ENCODE measurements at places on chromosomes 11 and 22.

- no peak for DNase-seq
Observed at GRCh38 chr22:47474895-47475294, 712.4 kb downstream of the TBC1D22A start.

DNA sequence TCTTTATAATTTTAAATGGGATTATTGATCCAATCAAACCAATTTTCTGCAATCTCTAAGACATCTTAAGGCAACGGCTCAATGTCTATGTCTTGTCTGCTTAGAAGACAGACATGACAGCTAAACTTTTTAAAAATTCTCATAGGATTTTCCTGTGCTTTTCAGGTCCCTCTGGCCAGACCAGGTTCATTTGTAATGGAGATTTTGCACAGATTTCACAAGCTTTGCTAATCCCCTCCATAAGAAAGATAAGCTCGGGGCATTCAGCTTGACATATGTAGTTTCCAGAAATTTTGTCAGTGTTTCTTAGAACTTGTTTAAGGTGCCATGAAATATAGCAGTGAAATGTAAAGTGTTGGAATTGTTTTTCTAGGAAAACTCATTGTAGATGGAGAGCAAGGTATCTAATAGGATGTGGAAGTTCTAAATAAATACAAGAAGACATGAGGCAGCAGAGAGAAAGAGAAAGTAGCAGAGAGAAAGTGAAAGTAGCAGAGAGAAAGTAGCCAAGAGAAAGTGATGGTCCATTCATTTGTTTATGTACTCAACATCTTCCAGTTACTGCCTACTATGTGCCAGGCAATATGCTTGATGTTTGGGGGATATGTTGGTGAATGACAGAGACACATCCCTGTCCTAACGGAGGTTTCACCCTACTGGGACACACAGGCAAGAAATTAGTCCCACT, 219.1 kb upstream of the ARHGAP42 start:
- DNase-seq, result no peak

- DNase-seq, result no peak
Observed at GRCh38 chr11:73931039-73931645, 19.7 kb upstream of the DNAJB13 start.

DNA sequence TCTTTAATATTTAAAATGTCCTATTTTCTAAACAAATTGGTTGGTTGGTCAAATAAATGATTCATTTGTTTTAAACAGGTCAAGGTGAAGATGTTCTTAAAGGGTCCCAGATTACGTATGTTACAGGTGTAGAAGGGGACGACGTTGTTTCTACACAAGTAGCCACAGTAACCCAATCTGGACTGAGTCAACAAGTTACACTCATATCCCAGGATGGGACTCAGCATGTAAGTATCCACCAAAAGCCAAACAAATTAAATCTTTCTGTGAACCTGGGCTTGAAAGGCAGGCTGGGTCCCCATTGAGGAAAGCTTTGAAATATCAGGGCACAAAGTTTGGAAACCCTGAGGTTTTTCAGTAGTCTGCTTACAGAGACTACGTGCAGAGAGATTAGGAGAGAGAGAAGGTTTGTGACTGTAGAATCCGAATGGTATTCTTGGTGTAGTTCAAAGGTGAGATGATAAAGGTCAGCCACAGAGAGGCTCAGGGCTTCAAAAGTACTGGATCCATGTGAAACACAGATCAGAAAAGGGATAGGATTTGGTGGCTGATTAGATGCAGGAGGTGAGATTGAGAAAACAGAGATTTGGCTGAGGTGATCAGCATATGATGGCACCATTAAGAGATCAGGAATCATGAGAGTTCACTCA, 51.7 kb downstream of the ZNF143 start:
- no peak for DNase-seq

GRCh38 chr22:29071261-29072045, 1.4 kb upstream of the KREMEN1 start:
- DNase-seq, result peak; percentile 55

GRCh38 chr22:34812631-34813030, 253.3 kb upstream of the ISX start:
- DNase-seq, result no peak

GRCh38 chr11:108727665-108728064, 62.8 kb downstream of the DDX10 start:
- DNase-seq, result no peak

GRCh38 chr22:27834364-27835185, 33.0 kb upstream of the MN1 start:
- DNase-seq, result no peak

DNA sequence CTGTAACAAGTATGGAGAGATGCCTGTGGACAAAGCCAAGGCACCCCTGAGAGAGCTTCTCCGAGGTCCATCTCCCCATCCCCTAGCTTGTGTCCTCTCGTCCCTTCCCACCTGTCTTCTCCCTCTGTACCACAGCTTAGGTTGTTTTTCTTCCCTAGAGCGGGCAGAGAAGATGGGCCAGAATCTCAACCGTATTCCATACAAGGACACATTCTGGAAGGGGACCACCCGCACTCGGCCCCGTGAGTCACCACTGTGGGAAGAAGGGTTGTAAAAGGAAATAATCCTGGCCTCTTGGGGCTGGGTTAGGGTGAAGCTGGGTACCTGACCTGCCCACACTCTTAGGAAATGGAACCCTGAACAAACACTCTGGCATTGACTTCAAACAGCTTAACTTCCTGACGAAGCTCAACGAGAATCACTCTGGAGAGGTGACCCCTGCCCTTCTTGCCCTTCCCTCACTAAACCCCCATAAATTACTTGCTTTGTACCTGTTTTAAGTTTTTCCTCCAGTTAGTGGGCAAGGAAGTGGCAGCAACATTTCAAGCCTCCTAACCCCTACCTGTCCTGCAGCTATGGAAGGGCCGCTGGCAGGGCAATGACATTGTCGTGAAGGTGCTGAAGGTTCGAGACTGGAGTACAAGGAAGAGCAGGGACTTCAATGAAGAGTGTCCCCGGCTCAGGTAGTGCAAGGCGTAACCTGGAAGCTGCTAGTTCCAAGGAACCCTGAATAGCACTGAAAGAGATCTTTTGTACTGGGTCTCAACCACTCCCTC, 3.1 kb downstream of the TAF10 start:
- no peak for DNase-seq

DNA sequence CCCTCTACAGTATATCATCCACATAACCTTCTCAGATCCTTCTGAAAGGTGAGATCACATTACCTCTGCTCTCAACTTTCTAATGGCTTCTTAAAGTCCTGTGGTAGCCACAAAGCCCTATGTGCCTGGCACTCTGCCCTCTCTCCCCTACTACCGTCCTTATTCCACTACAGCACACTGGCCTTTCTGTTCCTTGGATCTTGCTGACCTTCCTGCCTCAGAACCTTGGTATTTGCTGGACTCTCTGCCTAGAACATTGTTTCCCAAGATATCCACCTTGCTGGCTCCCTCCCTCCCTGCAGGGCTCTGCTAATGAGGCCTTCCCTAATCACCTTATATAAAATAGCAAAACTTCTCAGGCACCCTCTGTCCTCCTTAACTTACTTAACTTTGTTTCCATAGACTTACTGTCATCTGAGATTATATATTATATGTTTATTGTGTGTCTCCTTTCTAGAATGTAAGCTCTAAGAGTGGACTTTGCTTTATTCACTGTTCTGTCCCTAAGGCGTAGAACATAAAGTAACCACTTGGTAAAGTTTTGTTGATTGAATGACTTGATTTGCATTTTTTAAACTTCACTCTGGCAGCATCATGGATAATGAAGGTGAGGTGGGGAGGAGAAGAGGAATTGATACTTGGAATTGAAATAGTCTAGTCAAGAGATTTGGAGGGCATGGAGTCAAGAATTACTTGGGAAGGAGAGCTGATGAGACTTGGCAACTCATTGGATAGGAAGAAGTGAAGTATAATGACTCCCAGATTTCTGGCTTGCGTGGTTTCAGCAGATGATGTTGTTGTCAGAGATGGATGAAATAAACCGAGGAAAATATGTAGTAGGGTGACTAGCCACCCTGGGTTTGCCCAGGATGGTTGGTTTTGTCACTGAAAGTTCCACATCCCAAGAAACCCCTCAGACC, 10.5 kb downstream of the POLD3 start:
- DNase-seq, result no peak

DNA sequence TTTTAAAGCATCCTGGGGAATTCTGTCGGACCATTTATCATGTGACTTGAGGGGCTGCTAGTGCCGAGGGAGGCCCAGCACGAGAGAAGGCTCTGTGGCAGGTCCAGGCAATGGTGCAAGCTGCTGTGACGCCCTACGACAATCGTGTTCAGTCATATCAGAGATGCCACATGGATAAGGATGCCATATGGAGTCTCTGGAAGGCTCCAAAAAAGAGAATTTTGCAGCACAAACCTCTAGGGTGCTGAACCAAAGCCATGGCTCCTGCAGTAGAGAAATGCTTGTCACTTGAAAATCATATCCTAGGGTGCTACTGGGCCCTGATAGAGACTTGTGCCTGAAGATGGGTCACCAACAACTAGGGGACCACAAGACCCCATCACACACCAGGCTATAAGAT, 6.7 kb upstream of the CD6 start:
- no peak for DNase-seq

DNA sequence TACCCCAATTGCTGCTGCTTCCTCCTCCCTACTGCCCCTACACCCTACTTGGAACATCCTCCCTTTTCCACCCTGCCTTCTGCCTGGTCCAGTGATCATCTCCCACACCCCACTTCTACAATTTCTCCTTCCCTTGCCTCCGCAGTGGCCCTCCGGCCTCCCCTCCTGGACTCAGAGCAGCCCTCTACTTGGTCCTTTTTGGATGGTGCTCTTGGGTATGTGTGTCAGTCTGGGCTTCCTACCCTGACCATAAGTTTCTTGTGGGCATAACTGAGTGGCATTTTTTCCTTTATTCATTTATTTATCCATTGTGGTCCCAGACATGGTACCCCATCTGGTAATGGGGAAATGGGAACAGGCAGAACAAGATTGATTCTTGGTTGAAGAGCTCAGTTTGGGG, 111.4 kb upstream of the NAV2 start:
- no peak for DNase-seq

DNA sequence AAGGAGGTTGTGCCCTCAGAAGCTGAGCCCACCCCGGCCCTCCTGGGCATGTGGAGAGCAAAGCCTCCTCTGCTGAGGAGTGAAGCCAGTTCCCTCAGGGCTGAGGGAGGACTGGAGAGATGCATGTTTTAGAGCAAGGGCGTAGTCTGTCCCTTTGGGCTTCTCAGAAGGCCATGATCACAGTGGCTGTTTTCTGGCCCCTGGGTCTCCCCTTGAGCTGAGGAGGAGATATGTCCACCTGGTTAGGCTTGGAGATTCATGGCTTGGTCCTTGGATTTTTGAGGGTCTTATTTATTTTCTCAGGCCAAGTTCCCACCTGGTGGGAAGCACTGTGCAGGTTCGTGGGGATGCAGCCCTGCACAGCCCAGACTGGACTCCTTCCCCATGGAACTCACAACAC, 46.5 kb upstream of the THY1 start:
- DNase-seq, result no peak

- no peak for DNase-seq
Observed at GRCh38 chr22:28297504-28297903, 378.4 kb upstream of the PITPNB start.

DNA sequence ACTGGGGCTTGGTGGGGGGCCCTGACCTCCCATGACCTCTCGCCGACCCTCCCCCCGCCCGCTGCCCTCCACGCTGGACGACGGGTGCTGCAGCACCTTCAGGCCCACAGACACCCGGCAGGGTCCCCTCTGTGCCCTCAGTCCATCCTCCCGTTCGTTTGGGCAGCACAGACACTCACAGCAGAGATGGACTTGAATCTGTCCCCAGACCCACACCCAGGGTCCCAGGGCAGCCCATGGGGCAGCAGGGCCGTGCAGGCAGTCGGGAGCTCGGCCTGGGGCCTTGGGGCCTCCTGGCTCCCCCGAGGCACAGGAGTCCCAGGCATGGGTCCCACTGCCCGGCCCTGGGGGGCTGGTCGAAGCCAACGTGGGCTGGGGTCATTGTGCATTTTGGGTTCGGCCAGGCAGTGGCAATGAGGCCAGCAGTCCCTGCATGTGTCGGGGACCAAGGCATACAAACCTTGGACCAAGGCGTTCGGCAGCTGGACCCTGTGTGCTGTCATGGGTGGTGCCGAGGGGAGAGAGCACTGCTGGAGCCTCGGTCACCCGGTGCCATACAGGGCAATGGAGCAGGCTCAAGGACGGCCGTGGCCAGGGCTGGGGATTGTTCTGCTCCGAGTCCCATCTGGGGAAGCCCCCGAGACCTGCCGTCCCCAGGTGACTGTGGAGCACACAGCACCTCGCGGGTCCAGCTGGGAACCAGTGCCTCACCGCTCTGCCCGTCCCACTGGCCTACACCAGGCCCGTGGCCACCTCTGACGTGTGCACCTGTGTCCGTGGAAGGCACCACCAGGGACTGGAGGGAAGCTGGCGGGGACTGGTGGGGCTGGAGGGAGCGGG, 19.3 kb upstream of the BRSK2 start:
- no peak for DNase-seq

DNA sequence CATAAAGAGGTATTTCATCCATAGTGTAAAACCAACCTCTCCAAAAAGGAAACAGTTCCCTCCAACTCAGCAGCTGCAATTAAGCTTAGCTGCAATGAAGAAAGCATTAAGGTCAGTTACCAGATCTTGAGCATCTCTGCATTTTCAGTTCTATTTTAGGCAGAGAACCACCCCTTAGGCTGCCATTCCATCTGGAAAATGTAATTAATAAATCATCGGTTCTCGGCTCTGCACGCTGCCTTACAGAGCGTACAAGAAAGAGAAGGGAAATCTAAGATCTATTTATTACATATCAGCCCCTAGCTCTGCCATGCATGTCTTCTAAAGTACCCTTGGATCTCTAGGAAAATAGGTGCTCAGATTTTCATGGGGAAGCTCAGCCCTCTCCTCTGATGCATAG, 71.5 kb downstream of the RCN1 start:
- no peak for DNase-seq

- no peak for DNase-seq
Observed at GRCh38 chr11:128741916-128742315, 48.0 kb downstream of the FLI1 start.

DNA sequence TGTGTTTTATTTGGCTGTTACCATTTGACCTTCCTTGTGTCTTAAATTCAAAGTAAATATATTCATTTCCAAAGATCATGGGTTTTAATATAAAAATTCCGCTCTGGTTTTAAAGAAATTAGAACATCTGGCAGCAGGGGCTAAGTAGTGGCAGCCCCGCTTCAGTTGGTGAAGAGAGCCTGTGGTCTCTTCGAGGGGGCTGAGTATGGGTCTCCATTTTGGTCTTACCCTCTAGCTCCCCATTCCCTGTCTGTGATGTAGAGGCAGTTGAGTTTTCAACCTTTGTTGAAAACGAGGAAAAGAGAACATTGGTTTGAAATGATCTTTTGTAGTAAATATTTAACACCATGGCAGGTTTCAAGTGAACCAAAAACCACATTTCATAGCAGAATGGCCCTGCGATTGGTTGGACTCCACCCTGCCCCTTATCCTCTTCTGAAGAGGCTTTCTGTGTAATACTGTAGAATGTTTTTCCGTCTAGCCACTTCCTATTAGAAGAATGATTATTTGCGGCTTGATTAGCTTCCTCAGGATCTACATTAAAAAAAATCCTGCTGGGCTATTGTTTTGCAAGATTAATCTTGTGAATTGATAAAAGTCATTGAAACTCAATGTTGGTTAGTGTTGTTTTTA, 17.7 kb downstream of the APLP2 start:
- no peak for DNase-seq

Measured in left cardiac atrium (tissue), 4 donors.